ENCODE measurements at places on chromosomes 4 and X.

GRCh38 chr4:93232883-93233282 is 595.7 kb upstream of the ATOH1 start:
- no peak for DNase-seq

DNA sequence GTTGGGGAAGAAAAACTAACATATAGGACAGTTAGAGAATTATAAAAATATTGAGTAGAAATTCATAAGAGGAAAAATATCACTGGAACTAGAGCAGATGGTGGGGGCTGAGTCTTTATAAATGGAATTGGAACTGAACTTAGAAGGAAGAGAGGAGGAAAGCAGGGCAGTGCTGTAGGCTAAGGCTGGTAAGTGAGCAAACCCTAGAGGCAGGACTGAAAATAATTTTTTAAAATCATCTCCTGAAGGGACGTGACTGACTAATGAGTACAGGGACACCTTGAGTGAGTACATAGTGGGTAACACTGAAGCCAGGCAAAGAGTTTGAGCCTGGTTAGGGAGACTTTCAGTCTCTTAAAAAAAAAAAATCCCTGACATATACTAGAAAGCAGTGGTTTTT is 63.3 kb downstream of the GALNT7 start:
- DNase-seq: no peak

DNA sequence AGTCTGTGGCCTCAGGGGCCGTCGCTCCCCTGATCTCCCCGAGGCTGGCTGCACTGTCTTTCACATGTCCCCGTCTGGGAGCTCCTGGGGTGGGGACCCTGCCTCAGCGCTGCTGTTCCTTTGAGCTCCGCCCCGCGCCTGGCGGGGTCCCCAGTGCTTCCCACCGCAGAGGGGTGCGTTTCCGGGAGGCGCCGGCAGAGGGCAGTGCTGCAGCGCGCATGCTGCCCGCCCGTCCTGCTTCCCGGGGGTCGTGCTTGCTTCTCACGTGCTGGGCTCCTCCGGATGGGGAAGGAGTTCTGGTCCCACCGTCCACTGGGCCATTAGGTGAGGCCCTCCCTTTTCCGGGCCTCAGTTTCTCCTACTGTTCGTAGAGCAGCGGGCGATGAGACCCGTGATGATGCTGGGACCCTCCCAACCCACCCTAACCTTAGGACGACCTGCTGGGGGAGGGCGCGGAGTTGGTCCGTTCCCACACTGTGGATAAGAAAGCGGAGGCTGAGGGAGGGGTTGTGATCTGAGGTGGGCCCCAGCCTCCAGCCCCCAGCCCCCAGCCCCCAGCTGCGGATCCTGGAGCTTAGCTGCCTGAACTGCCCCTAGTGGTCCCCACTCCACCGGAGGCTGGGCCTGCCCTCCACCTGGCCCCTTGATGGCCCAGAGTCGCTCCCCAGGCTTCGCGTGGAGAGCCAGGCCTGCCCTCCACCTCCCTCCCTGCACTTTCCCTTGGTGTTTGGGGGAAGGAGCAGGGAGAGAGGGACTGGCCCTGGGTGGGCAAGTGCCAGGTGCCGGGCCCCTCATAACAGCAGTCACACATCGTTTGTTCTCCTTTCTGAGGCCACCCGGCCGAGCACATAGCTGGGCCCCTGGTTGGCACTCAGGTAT is 15.3 kb downstream of the CPZ start:
- peak; percentile 65 for DNase-seq

DNA sequence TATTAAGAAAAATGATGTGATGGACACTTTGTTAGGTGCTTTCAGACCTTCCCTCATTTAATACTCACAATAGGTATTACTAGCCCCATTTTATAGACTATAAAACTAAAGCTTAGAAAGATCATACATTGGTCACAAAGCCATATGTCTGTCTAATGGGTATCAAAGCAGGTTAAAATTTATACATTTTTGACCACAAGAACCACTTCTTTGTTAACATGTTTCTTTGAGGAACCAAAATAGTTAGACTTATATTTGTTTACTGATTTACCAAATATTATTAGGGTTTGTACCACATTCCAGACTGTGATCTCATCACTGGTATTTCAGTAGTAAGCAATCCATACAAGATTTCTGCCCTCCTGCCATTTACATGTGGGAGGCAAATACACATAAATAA is 363.3 kb downstream of the NAF1 start:
- no peak for DNase-seq

DNA sequence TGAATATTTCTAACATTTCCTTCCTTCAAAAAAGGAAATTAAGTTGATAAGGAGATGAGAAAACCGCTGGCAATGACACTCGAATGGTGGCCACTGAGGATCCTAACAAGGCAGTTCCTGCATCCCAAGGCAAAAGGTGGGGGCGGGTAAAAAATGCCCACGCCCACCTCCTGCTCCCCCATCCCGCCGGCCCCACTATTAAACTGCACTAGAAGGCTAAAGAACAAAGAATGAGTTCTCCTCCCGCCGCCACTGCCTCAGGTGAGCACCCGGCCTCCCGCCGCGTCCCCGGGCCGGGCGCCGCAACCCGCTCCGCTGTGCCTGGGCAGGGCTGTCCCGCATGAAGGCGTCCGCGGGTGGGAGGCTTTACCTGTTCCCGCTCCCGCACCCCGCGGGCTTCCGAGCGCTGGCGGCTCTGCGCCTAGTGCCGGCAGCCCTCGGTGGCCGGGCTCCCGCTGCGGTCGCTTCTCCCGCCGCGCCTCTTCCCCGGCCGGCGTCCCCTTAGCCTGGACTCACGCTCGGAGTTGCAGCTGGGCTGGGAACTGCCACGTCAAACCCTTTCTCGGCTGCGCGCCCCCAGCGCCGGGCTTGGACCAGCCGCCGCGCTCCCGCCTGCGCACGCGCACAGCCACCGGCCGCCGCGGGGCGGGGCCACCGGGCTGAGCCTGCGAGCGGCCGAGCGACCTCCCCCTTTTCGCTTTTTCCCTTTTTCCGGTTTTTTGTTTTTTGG is at the start of gene SEC24D:
Gene SEC24D, minus strand, starts transcription at position 556 of the 730 bp plus-strand sequence. CDS start 2,430 bp downstream, outside the sequence.
- peak; percentile 87 for DNase-seq

- DNase-seq: no peak
Measured at GRCh38 chr4:154610582-154610981, 1.9 kb downstream of the FGG start.

DNA sequence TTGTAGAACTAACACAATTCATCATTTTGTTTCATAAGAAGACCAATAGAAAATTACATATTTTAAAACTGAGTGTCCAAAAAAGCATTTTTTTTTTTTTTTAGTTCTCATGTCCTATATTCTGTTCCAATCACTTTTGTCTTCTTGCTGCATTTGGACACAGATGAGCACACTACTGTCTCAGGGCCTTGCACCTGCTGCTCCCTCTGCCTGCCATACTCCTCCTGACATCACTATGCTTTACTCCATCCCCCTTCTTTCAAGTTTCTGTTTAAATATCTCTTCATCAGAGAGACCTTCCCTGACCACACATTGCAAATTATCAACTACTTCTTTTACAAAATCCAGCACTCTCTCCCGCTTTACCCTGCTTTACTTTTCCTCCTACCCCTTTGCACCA is 230.7 kb upstream of the GK2 start:
- no peak for DNase-seq

DNA sequence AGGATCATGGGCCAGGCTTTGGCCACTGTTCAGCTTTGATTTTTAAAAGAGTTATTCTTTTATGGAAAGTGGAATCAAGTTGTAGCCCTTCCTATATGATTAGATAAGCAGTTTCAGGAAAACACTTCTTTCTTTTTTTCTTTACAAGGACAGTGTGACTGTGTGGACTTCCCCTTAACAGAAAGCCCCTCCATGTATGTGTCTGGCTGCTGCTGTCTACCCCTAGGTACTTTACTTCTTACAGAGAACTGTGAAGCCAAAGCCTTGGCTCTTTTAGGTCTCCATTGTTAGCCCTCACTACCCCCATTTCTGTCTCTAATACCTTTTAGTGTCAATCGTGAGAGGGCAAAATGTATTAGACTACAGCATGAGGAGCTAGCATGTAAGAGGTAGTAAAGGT is 19.1 kb downstream of the VSIG1 start:
- no peak for DNase-seq

DNA sequence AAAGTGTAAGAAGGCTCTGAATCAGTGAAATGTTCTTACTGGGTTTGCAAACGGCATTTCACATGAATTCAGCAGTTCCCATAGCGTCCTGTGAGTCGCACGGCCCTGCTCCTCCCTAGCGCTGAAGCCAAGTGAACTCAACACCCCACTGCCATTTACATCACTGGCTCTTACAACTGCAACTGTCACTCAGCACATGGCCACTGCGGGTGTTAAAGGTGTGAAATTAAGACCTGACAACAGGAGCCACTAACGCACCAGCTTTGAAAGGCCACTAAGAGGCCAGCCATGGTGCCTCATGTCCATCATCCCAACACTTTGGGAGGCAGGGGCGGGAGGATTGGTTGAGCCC is 31.7 kb downstream of the RNF212 start:
- DNase-seq: peak; percentile 49

DNA sequence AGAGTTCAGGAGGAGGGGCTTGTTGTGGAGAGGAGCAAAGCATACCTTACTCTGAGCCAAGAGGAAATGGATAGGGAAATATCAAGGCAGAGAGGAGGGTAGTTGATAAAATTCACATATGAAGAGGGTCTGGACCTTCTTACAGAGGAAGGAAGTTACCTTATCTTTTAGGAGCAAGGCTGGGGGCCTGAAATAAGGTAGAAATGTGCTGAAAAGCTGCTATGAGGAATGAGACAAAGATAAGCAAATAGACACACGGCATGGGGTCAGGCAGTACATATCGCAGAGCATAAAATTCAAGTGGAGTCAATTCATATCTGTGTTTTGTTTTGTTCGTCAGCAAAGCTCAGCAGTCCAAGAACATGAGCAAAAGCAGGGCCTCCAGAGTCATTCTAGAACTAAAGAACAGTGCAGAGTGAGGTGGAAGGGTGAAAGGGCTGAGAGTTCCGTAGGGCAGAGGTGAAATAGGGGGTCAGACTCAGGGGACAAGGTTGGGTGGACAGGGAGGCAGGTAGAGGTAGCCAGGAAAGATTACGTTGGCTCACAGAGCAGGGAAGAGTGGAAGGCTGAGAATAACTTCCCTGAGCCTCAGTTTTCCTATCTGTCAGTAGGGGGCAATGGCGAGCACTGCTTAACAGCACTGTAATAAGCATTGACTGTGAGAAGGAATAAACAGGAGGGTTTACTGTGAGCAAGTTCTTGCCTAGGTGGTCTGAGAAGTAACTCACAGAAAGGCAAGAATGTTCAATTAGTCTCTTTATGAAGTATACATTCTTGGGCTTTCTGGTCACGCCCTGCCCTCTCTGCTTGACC is 9.2 kb downstream of the VSIG4 start:
- DNase-seq: peak; percentile 36

DNA sequence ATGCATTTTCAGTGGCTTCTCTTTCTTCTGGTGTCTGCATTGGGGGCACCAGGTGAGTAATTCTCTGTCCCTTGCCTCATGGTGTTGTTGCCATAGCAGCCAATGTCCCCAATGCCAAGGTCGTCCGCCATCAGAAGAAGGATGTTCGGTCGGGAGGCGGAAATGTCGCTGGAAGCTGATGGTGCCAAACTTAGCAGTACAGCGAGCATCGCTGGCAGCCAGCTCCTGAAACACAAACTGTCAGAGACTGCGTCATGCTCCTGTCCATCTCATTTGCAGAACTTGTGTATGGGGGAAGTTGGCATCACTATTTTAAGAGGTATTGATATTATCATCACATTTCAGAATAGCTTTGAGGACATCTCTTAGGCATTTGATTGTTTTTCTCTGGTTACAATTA is 29.1 kb upstream of the ARSD start:
- no peak for DNase-seq

DNA sequence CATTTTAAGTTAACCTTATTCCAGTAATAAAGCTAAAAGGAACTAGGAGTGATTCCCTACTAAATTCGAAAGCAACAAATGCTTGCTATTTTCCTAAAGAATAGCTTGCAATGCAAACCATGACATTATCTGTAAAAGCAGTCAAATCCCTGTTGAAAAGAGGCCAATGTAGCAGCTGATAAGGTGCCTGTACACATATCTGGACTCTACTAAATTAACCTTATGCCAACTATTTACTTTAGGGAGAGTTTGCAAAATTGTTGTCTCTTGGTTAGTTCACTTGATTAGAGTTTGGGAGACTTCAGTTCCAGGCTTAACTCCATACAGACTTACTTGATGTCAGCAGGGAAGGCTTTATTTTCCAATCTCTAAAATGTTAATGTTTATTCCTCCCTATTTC is 6.0 kb downstream of the IL13RA2 start:
- no peak for DNase-seq

- no peak for DNase-seq
Measured at GRCh38 chr4:151541389-151542071, 132.6 kb downstream of the FHIP1A start.

DNA sequence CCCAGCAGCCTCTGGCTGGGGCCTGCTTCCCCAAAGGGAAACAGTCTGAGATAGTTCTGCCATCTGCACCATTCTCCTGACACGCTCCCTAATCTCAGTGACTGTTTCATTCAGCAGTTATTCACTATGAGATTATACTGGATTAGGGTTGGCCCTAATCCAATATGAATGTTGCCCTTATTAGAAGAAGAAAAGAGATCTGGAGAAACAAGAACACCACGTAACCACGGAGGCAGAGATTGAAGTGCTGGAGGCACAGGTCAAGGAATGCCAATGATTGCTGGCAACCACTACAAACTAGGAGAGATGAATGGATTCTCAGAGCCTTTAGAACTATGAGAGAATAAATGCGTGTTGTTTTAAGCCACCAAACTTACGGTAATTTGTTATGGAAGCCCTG is 7.4 kb downstream of the ACOX3 start:
- no peak for DNase-seq

DNA sequence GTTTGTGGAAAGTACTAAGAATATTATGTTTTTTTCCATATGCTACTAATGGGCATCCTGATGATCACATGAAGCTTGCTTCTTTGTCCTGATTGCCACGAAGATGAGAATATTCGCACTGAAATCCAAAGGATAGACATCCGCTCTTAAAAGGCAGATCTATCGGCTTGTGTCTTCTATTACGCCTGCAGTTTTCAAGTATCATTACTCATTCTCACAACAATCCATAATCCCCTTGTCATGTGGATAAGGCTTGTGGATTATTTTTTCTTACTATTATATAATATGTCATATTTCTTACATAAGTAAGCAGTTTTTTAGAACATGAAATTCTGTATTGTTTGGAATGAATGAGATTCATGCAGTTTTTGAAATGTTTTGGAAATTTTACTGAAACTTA is 62.8 kb downstream of the KCNIP4 start:
- DNase-seq: no peak

DNA sequence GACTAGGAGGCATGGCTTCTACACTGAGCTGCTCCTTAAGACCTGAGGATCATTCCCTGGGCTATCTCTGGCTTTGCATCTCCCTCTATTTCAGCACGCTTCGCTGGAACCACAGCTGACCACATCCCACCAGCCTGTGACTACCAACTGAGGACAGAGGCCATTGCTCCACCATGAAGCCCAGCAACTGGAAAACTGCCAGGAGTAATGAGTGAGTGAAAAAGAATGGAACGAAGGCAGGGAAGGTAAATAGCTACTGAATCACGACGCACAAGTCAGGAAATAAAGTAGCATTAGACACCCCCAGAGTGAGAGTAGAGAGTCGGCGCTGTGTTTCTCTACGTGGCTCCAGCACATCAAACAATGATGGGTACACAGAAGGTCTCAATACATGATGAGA is 314.7 kb downstream of the LDB2 start:
- no peak for DNase-seq

All from activated CD4-positive, alpha-beta T cell treated with anti-CD3 and anti-CD28 coated beads for 48 hours (primary cell).